ENCODE measurements at places on chromosomes 13 and 19.

DNA sequence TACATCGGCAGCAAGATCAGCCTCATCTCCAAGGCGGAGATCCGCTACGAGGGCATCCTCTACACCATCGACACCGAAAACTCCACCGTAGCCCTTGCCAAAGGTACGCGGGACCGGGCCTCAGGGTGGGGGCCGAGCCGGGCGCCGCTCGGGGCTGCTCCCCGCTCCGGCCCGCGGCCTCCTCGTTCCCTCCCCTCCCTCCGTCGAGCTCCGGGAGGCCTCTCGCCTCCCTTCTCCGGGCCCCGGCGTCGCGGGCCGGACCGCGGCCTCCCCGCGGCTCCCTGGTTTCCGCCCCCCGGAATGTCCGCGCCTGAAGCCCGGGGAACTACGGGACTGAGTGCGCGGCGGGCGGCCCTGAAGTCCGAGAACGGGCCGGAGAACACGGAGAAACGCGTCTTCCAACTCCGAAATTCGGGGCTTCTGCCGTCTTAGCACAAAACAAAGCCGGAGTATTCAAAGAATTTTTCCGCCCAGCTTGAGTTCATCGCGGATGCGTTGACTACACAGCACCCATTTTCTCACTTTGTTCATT is 423 bp downstream of the LSM14A start:
- no peak for DNase-seq

DNA sequence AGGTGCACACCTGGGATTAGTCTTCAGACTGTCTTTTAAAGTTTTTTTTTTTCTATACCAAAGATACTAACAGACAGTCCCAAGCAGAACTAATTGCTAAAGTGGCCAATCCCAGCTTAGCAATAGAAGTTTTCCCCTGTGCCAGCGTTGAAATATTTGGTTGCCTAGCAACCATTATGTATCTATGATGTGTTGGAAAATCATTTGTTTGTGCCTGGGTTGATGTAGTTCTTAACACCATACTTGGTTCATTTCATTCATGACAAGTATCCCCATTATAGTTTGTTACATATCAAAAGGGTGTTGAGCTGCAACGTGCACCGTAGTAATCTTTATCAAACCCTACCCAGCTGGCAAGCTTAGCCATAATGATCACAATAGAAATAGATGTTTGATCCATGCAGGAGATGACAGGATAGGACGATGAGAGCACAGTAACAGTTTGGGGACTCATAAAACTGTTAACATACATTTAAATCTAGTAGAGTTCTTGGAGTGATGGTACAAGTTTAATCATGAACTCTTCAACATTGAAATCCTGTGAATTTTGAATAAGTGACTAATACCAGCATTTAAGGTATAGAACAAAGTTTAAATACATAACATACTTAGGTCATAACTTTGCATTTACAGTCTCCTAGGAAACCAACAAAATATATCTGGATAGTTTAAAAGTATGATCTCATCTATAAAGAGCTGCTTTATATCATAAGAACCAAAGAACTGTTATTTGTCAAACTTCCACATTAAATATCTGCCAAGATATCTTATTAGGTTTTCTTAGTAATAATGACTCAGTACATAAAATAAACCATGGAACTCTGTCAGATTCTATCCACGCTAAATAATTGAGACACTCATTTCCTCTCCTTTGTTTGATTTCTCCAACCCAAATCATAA is 73.4 kb downstream of the MBNL2 start:
- DNase-seq, result no peak

DNA sequence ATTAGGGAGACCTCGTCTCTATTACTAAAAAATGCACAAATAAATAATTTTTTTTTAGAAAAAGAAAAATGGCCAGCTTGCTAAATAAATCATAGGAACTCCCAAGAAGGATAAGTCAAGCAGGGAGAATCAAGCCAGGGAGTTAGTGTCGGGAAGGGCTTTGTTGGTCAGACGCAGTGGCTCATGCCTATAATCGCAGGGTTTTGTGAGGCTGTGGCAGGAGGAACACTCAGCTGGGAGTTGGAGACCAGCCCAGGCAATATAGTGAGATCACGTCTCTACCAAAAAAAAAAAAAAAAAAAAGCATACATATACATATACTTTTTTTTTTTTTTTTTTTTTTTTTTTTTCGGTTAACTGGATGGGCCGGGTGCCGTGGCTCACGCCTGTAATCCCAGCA is 9.0 kb downstream of the NACC1 start:
- DNase-seq, result no peak

- DNase-seq, result no peak
Measured at GRCh38 chr13:97076898-97077297, 82.6 kb upstream of the OXGR1 start.

- no peak for DNase-seq
Measured at GRCh38 chr13:110334256-110334655, 27.2 kb downstream of the COL4A2 start.

DNA sequence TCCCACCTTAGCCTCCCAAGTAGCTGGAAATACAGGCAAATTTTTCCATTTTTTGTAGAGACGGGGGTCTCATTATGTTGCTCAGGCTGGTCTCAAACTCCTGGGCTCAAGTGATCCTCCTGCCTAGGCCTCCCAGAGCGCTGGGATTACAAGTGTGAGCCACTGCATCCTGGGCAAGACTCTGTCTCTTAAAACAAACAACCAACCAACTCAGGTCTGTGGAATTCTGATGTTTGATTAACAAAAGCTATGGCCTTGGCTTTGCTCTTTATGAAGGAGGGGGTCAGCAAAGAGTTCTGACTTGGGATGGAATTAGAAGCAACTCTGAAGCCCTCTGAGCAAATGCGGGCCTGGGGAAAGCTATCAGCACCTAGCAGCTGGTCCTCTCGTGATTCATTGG is 117.7 kb downstream of the IER2 start:
- no peak for DNase-seq

All from activated CD4-positive, alpha-beta T cell treated with anti-CD3 and anti-CD28 coated beads, Interleukin-2, amount 50 U/mL, for 24 hours (primary cell).